ENCODE measurements at places on chromosomes 13 and 19. TPM values are rescaled to one million over a fixed set of nuclear protein-coding genes. Genes with fewer than 3 reads are reported as not detected.

The ZNF835 gene
- 1.2 TPM for total RNA-seq

The IGFL3 gene
- not detected for total RNA-seq

The C19orf25 gene
- total RNA-seq = 19.8 TPM

DNA sequence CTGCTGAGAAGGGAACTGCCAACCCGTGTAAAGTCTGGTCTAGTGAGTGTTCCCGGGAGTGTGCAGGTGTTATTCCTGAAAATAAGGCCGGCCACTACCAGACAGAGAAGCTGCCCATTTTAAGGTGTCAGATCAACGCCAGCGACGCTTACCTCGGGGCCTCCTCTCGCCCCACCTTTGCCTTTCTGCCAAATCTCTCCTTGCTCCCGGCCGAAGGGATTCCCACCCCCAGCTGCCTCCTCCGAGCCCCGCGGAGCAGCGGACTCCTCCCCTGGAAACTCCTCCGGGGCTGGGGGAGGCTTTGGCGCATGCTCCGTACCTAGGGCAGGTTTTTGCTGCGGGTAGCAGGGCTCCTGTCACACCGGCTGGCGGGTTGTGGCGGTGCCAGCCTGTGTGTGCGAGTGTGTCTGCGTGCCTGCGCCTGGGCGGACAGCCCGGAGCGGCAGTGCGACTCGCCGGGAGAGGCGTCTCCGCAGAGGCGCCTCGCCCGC lies at the start of gene HS6ST3:
TSS of gene HS6ST3 (plus strand) at position 359 of the 491 bp plus-strand sequence.
- no peak for DNase-seq

DNA sequence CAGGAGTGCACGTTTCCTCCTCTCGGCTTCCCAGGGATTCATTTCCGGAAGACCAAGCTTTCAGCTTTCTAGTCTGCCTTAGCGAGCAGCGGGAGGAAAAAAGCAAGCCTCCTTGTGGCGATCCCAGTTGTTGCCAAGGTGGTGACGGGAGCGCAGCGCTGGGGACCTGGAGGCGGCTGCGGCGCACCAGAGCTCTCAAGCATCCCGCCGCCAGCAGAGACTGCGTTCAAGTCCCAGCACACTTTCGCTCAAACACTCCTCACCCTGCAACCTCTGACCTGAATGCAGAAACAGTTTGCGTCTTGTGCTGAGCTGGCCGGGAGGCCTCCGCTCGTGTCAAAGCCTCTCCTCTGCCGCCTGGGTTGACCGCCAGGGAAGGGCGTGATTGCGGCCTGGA lies 4.9 kb downstream of the GSX1 start:
- no peak for DNase-seq

DNA sequence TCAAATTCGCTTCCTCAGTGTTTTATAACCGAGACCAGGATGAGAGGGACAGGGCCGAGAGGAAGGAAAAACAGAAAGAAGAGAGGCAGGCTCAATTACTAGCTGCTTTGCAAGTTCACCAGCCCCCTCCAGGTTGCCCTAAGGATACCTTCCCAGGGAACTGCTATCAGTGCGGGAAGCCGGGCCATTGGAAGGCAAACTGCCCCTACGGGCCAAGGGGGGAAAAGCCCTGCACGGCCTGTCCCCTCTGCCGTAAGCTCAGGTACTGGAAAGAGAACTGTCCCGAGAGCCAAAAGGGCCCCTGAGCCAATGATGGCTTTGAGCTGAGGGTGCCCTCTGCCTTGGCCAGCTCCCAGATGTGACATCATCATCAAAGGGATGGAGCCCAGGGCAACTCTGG lies 3.2 kb upstream of the ERVV-1 start:
- no peak for DNase-seq

GRCh38 chr13:94481941-94482340 lies 2.5 kb upstream of the DCT start:
- no peak for DNase-seq

GRCh38 chr13:73399347-73400216 lies 340.8 kb downstream of the KLF5 start:
- no peak for DNase-seq

- DNase-seq = no peak
Measured at GRCh38 chr13:59865398-59865797, 298.3 kb downstream of the DIAPH3 start.

DNA sequence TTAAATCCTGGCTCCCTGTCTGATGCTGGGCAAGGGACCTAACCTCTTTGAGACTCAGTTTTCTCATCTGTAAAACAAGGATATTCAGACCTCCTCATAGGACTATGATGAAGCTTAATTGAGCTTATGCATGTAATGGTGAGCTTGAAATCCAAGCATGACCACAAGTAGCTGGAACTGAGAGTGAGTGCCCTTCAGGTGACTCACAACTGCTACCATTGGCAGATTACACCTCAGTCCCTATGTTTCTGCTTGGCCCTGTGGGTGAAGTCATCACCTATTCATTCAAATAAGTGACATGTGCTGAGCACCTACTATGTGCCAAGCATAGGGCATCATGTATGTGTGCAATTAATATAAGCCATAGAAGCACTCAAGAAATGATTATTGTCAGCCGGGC lies 25.7 kb downstream of the NOVA2 start:
- DNase-seq = no peak

DNA sequence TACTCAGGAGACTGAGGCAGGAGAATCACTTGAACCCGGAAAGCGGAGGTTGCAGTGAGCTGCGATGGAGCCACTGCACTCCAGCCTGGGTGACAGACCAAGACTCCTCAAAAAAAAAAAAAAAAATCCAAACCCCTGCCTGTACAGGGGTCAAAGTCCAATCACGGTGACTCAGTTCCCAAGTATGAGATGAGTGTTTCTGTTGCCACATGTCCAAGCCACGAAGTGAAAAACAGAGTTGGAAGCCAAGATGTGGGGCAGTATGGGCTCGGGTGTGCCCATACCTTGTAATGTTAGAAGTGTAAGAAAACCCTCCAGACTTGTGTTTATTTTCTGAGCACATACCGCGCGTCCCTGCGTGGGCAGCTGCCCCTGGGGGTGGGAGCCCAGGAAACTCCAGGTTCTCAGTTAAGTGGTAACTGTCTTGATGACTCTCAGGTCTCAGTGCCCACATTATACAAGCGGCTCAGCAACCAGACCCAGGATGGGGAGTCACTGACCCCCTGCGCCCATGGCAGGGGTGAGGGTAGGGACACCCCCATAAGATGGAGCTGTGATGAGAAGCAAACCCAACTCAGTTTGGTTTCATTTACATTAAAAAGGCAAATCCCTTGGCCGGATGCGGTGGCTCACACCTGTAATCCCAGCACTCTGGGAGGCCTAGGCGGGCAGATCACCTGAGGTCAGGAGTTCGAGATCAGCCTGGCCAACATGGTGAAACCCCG lies 1.2 kb upstream of the GPX4 start:
- no peak for DNase-seq

The ATP8A2 gene
- 0.08 TPM for total RNA-seq

DNA sequence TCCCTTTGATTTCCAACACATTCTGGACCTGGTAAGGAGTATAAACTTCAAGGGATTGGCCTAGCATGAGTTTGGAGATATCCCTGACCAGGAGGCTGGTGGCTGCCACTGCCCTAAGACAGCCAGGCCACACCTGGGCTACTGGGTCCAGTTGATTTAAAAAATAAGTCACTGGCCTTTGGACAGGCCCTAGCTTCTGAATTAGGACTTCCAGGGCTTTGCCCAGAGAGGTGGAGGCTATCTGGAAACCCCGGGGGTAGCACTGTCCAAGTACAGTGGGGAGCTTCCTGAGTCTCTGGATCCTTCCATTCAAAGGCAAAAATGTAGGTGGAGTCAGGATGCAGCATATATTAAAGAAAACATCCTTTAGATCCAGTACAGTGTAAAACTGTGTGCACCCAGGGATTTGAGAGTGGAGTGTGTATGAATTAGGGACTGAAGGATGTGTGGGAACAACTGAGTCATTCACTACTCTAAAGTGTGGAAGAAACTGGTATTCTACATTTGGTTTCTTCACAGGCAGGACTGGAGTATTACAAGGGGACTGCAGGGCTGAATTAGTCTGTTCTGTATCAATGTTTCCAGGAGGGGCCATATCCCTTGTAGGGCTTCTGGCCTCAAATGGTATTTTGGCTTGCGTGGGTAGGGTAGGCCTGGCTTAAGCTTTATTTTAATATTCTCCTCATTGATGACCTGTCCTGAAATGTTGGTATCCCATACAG lies 14.8 kb upstream of the FCGBP start:
- no peak for DNase-seq

The PEG3 gene
- 12.8 TPM for total RNA-seq

The C19orf73 gene
- 0.56 TPM for total RNA-seq

The ICAM1 gene
- total RNA-seq = 20.5 TPM

The GJA3 gene
- not detected for total RNA-seq

DNA sequence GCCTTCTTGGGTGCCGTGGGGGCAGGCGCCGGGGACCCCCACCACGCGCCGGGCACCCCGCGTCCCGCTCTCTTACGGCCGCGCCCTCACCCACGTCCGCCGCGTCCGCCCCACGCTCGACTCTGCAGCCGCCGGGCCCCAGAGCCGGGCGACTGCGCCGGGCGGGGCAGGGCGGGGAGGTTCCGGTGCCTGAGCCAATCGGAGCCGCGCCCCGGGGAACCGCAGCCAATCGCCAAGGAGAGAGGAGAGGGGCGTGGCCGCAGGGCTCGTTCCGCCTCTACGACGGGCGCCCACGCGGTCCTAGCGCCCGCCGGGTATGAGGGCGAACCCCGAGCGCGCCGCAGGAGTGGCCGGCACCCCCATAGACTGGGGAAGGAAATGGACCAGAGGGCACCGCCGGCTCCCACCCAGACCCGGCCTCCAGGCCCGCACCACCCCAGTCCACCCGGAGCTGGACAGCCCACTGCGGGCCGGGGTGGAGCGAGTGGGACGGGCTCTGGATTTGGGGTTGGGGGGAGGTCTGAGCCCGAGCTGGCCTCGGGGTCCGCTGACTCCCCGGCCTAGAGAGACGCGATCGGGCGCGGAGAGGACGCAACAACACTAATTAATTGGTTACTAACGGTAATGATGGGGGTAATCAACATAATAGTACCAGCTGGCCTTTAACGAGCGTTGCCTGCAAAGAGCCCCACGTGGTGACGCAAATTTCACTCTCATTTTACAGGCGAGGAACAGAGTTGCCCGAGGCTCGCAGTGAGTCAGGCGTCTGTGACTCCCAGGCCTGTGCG lies at the start of gene MFSD12:
TSS of gene MFSD12 (minus strand) at position 126 of the 788 bp plus-strand sequence. CDS start 183 bp downstream, outside the sequence.
- DNase-seq = peak; percentile 96

DNA sequence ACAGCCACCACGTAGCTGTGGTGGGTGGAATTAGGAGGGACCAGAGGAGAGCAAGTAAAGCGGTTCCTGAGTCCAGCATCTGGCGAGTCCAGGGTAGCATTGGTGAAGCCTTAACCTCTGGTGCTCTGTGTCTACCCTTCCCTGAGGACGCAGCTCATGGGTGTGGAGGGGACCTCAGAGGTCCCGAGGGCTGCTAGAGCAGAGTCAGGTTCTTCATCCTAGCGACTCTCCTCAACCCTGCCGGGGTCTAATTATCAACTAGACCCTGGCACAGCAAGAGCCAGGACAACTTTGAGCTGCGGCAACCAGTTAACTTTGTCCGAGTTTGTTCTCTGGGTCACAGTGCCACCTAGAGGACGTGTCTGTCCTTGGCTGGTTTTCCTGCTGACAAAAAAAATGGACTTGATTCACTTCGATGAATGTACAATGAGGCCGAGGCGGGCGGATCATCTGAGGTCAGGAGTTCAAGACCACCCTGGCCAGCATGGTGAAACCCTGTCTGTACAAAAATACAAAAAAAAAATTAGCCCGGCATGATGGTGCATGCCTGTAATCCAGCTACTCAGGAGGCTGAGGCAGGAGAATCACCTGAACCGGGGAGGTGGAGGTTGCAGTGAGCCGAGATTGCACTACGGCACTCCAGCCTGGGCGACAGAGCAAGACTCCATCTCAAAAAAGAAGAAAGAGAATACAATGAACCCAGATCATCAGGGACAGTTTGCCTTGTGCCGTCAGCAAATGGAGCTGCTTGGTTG lies 25.0 kb downstream of the TSSK6 start:
- peak; percentile 82 for DNase-seq

GRCh38 chr19:1445185-1445931 lies 4.6 kb upstream of the APC2 start:
- peak; percentile 86 for DNase-seq

DNA sequence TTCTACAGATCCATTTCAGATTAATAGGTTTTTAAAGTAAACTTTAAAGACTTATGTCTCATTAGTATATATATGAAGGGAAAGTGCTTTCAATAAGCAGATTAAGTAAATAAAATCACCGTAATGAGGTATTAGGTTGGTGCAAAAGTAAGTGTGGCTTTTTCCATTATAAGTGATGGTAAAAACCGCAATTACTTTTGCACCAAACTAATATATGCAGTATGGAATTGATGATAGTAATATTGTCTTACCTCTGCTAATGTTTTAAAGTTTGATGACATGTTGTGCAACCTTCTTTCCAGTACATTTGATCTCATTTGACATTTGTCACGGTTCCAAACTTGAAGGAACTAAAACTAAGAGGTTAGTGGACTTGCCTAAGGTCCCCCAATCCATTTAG lies 1819.3 kb downstream of the PCDH9 start:
- no peak for DNase-seq

GRCh38 chr19:7440188-7440975 lies 48.5 kb downstream of the PEX11G start:
- DNase-seq = no peak

The KLK12 gene
- total RNA-seq = not detected

DNA sequence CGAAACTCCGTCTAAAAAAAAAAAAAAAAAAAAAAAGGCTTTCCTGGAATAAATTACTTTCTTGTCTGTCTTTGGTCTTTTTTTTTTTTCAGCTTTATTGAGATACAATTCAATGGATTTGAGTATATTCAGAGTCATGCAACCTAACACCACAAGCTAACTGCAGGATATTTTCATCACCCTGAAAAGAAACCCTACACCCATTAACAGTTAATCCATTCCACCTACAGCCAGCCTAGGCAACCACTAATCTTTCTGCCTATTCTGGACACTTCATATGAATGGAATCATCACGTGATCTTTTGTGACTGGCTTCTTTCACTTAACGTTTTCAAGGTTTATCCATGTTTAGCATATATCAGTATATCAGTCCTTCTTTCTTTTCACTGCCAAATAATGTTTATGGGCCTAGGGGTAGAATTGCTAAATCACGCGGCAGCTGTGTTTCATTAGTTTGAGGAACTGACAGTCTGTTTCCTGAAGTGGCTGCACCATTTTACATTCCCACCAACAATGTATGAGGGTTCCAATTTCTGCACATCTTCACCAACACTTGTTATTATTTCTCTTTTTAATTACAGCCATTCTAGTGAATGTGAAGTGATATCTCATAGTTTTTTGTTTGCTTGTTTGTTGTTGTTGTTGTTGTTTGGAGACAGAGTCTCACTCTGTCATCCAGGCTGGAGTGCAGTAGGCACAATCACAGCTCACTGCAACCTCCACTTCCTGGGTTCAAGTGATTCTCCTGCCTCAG lies 19.9 kb downstream of the LRFN3 start:
- DNase-seq = no peak

GRCh38 chr13:112325920-112326645 lies 50.1 kb upstream of the SPACA7 start:
- DNase-seq = no peak

- no peak for DNase-seq
Measured at GRCh38 chr13:48527955-48528354, 4.9 kb downstream of the RCBTB2 start.

The ZNF543 gene
- total RNA-seq = 3.8 TPM

The PTH2 gene
- not detected for total RNA-seq

All from liver (tissue), 10 donors.